ENCODE measurements at places on chromosomes 2 and 18.

DNA sequence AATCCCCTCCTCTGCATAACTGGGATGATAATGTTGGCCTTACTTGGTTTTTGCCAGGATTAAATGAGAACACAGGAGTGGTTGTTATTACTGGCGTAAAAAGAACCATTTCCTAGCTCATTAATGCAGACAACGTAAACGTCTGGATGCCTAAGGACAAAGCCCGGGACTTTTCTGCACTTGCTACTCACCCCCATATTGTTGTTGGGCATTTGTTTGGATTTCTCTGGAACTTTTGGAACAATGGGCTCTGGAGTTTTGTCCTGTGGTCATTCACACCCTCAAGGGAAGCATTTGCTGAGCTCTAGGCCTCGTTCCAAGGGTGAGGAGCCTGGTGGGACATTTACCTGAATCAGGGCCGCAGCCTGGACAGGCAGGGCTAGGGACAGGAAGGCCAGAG lies 76.0 kb downstream of the HS1BP3 start:
- no peak for DNase-seq

- no peak for DNase-seq
Observed at GRCh38 chr2:195027947-195028346, 629.1 kb upstream of the SLC39A10 start.

DNA sequence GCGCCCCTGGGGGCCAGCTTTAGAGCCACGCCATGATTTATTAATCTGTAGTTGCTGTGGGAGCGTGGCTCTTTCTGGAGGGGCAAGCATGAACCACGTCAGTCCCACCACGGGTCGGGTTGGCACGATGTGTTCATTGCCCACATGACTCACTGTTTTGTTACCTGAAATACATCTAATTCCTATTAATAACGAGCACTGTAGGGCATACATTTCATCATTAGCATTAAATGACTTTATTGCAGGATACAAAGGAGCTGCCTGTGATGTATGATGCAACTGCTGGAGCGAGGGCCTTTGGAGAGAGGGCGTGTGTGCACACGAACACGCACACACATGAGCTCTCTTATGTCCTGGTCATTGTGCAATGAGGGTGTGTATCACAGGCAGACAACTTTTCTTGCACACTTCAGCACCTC lies 127.0 kb downstream of the INHBB start:
- no peak for DNase-seq

GRCh38 chr2:2642906-2643890 lies 312.1 kb upstream of the MYT1L start:
- DNase-seq, result no peak

DNA sequence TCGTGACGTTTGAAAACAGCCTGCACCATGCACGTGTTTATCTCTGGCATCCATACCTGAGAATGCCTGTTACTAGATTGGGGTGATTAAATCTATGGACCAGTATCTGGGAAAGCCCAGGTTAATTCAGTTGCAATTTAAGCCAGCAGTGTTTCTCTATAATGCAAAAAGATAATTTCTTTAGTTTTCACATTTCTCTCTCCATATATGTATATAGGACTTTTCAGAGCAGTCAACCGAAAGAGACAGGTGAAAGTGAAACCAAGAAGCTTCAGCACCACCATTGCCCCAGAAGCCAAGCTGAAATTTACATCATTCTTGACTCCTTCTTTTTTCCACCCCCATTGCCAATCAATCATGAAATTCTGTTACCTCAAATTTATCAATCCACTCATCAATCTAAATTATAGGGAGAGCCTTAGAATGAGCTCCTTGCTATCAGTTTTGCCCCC lies 2.7 kb upstream of the LRP2 start:
- peak; percentile 18 for DNase-seq

- DNase-seq, result peak; percentile 5
Observed at GRCh38 chr2:201779901-201780673, 646 bp downstream of the ALS2 start.

DNA sequence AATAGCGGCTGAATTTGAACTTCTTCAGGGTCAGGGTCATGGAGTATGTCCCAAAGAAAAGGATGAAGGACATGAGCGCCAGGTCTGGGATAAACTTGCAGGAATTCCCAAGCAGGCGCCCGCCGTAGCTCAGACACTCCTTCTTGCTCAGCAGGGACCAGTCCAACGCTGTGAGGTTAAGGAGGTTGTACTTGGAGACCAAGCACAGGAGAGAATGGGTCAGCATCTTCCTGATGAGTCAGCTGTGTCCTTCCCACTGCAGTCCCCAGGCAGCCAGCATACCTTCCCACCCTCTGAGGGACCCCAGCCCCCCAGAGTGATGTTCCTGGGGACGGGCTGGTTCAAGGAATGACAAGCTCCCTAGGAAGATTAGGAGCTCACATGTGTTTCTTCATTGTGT lies 40.9 kb downstream of the MTHFD2 start:
- no peak for DNase-seq

DNA sequence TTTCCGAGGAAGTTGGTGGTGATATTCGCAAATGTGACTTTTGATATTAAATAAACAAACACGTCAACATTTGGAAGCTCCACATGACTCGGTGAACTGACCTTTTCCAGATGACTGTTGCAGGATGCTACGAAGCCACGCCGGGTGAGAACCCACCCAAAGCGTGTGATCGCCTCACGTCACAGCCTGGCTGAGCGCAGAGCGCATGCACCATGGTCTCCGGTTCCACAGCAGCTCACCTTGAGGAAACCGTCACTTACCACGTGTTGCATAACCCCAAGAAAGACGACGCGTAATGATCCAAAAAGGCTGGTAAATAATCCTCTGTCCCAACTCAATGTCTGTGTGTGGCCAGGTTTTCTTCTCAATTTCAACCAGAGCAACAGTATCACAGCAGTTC lies 64.5 kb upstream of the CTDP1 start:
- DNase-seq, result no peak

- no peak for DNase-seq
Observed at GRCh38 chr2:226721541-226721940, 78.1 kb downstream of the IRS1 start.

DNA sequence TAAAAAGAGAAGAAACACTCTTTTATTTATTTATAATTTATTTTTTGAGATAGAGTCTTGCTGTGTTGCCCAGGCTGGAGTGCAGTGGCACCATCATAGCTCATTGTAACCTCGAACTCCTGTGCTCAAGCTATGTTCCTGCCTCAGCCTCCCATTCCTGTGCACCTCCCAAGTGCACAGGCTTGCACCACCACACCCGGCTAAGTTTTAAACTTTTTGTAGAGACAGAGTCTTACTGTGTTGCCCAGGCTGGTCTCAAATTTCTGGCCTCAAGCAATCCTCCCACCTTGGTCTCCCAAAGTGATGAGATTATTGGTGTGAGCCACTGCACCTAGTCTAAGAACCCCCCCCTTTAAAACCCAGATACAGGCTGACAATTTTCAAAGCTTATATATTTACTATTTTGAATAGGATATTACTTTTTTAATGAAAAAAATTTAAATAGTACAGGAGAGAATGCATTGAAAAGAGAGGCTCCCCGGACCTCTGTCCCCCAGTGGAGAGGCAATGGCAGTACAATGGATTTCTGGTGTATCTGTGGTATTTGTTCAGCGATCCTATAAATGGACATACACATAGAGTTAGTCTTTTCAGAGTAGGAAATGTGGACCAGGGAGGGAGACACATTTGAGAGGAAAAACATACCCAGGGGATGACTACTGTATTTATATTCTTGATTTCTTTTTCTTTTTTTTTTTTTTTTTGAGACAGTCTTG lies 48.1 kb upstream of the CNOT11 start:
- DNase-seq, result no peak

DNA sequence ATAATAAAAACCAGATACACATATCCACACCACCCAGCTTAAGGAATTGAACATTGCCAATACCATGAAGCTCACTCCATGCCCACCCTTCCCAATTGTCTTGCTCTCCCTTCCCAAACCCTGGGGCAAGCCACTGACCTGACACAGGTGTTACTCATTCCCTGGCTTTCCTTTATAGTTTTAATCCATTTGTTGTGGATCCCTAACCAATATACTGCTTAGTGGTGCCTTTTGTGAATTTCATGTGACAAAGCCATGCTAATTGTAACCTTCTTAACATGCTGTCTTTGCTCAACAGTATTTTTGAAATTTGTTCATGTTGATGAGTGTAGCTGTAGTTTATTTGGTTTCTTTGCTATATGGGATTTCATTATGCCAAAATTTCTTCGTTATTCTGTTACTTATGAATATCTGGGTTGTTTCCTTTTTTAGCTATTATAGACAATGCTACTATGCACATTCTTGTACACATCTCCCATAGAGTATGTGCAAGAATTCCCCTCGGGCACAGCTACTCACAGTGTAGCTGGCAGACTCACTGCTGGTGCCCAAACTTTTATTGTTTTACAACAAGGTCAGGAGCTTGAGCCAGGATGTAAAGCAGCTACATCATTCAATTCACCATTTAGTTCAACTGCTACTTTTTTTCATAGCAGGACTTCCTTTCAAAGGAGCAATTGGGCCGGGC lies 90.8 kb upstream of the ATL2 start:
- DNase-seq, result no peak

DNA sequence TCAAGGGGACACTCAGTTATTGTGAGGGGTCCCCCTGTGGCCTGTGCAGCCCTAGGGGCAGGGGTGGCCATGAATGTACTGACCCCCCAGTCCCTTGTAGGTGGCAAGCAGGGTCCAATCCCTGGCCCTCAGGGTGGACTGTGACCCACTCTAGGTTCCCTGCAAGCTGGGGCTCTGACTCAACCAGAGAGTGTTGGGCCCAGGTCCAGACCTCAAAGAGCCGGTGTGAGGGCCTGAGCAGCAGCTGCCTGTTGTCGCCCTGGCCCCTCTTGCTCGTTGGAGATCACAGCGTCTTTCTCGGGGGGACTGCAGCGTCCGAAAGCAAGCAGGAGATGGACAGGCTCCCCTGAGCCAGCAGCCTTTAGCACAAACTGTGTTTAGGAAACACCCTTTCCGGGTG lies 66.8 kb upstream of the ATG16L1 start:
- no peak for DNase-seq

DNA sequence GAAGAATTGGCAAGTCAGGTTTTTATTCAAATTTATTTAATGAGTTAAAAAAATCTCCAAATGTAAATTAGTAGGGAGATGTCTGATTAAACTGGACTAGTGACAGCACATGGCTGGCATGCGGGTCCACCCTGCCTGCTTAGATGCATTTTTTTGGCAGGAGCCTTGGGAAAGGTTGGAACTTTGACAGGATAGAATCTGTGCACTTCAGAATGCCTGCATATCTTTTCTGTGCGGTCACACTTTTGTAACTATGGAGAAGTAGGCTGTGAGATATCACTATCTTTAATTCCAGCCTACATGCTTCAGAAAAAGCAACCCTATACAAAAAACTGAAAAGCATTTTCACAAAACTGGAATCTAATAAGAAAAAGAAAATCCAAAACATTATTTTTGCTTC lies 317.8 kb downstream of the MBD2 start:
- no peak for DNase-seq

GRCh38 chr2:217530392-217531090 lies 472.3 kb downstream of the TNS1 start:
- DNase-seq, result no peak

- DNase-seq, result no peak
Observed at GRCh38 chr18:36872329-36872728, 43.4 kb downstream of the KIAA1328 start.

GRCh38 chr2:174444761-174445160 lies 42.1 kb downstream of the GPR155 start:
- no peak for DNase-seq

GRCh38 chr18:2218101-2218500 lies 353.2 kb downstream of the METTL4 start:
- DNase-seq, result no peak

DNA sequence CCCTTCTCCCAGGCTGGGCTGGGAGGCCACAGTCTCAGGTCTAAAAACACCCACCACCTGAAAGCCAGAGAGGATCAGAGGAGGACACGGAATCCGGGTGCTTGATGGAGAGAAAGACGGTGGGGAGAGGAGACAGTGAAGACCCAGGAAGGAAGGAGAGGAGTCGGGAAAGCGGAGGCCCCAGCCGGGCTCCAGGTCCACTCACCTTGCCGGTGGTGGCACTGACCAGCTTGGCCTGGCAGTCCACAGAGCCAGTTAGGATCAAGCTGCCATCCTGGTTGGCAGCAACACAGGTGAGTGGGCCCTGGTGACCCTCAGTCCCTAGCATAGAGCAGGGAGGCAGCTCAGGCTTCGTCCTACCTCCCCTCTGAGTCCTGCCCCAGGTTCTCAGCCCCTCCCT lies 4.3 kb downstream of the AAMP start:
- no peak for DNase-seq

- DNase-seq, result no peak
Observed at GRCh38 chr2:232286001-232286868, 92.3 kb upstream of the ALPP start.

GRCh38 chr2:140392824-140393223 lies 1612.6 kb upstream of the NXPH2 start:
- DNase-seq, result no peak

- DNase-seq, result peak; percentile 66
Observed at GRCh38 chr2:39437522-39438296, 624 bp upstream of the MAP4K3 start.

DNA sequence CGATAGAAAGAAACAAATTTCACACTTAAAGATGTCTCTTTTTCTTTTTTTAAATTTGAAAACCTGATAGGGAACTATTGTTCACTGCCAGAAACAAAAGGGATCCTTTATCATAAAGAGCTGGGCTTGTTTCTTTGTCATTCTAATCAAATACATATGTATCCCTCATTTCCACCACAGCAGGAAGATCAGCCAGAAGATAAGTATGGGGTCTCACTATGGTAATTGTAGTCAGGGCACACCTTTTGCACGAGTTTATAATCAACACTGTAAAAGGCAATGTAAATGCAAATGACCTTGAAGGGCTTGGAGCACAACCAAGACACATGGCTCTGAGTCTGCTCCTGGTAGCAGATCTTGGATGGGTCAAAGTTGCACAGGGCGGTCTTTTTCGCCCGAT lies 109.5 kb downstream of the NXPH2 start:
- no peak for DNase-seq

GRCh38 chr2:44137872-44138551 lies 30.7 kb upstream of the PPM1B start:
- DNase-seq, result no peak

- no peak for DNase-seq
Observed at GRCh38 chr2:172736424-172737174, 954 bp downstream of the RAPGEF4 start.

DNA sequence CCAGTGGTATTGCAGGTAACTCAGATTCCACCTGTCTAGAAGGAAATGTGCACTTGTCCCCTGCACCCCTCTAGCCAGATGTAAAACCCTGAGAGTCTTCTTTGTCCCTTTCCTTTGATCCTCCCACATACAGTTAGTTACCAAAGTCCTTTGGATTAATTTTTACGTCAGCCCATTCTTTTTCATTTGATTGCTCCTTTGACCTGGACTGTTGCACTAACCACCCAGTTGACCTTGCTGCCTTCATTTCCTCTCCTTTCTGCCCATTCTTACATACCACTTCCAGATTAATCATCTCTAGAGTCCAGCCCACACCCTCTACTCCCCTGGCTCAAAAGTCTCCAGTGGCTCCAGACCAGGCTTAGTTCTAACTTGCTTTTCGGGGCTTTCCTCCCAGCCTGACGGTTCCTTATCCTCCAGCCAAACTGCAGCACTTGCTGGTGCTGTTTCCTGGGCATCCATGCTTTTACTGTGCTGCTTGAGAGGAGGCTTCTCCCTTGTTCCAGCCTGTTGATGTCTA lies 99.3 kb downstream of the SPTBN1 start:
- DNase-seq, result no peak

Data from CD4-positive, alpha-beta T cell treated with Interleukin-17A for 1 hour (primary cell).